ENCODE measurements at places on chromosomes 5 and 9.

GRCh38 chr5:101080462-101081240 lies 177.6 kb upstream of the ST8SIA4 start:
- DNase-seq, result no peak

GRCh38 chr9:16726718-16727451 lies 143.6 kb downstream of the BNC2 start:
- no peak for DNase-seq

DNA sequence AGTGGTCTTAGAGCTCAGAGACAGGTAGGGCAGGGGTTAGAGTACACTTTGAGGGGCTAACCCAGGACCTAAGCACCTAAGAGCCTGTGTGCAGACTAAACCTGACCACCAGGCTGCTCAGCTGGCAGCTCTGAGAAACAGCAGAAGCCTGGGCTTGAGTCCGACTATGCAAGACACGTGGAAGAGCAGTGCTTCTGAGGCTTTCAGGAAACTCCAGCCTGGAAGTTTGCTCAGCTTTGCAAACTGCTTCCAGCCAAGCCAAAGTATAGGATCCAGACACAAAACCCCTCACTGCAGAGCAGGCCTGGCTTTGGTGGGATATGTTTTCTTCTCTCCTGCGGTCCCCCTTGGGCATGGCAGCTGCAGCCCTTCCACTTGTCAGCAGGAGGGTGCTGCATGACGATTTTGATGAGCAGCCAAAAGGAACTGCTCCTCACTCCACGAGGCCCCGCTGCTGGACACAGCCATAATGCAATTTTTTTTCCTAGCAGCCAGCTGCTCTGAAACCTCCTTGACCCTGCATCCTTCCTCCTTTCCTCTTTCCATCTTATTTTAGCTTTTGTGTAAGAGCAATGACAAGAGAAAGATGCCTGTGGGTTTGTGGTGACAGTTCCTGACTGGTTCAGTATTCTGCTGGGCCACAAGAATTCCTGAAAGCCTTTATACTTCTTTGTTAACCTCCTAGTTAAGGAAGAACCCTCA lies 123.1 kb downstream of the LIFR start:
- no peak for DNase-seq

- no peak for DNase-seq
Observed at GRCh38 chr5:150989695-150990094, 30.7 kb upstream of the GPX3 start.

GRCh38 chr5:157109744-157110143 lies 900 bp upstream of the HAVCR2 start:
- DNase-seq, result no peak

DNA sequence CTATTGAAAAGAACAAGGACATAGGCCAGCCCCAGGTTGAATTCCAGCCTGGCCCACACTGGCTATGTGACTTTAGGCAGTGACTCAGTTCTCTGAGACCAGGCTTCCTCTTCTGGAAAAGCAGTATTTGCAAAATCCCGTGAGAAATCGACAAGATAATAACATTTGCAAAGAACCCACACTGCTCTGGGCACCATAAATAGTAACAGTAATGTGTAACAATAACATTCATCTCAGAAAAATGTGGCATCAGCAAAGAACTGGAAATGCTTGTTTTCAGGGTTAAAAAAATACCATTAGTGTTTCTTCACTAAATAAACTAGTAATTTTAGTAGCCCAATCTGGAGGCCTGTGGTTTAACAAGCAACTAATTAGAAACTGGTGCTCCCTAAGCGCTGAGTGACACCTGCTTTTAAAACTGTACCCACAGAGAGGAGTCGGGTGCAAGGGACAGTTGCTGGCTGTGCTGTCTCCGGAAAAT lies 148.4 kb downstream of the TTLL11 start:
- DNase-seq, result no peak

DNA sequence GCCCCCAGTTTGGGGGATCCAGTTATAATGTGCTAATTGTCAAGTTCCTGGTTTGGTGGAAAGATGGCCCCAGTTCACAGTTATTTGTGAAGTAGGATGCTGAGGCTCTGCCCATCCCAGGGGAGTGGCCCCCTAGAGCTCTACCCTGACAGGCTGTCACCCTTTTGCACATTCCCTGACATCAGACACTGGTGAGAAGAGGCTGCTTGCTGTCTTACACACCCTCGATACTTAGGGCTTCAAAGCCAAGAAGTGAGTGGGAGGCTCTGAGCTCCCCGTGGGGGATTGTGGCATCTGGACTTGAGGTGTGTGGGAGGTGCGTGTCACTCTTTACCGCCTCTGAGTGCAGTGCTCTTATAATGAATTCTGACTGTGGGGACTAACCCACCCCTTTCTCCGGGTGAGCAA lies 168.5 kb downstream of the DOCK2 start:
- no peak for DNase-seq

- no peak for DNase-seq
Observed at GRCh38 chr9:135480071-135480939, 723 bp downstream of the PPP1R26 start.

- DNase-seq, result no peak
Observed at GRCh38 chr5:118029807-118030206, 958.5 kb downstream of the DTWD2 start.

GRCh38 chr5:8870349-8870958 lies 675.4 kb downstream of the SEMA5A start:
- DNase-seq, result no peak

- DNase-seq, result no peak
Observed at GRCh38 chr5:73867345-73868335, 241.6 kb downstream of the ARHGEF28 start.

- no peak for DNase-seq
Observed at GRCh38 chr5:14218480-14218879, 75.3 kb downstream of the TRIO start.

DNA sequence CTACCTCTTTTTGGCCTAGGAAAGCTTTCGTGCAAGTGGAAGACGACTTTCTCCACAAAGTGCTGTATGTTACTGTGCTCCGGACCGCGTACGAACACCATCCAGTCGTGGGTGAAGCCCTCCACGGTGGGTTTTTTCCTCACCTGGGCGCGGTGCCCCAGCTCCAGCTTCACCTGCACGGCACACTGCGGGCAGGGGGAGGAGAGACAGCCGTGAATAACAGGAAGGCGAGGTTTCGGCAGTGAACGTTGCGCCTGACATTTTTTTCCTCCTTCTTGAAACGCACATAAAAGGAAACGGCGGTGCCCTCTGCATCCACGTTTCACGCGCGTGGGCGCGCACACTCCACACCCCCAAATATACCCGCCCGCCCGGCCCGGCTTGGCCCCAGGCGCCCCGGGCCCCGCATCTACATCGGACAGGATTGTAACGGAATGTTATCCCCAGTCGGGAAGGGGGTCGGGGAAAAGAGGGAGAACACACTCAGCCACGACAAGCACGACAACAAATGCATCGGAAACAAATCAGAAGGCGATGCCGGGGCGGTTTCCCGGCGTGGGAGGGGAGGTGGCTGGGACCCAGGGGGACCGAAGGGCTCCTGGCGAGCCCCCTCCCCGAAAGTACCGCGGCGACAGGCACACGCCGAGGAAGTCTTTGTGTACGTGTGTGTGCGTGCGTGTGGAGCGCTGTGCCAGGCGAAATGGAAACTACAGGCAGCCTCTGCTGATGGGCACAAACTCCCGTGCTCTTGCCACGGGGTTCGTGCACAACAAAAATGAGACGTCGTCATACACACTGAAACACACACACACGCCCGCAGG lies 1.4 kb downstream of the MLLT3 start:
- no peak for DNase-seq

GRCh38 chr5:179616002-179616594 lies 7.4 kb downstream of the HNRNPH1 start:
- no peak for DNase-seq

DNA sequence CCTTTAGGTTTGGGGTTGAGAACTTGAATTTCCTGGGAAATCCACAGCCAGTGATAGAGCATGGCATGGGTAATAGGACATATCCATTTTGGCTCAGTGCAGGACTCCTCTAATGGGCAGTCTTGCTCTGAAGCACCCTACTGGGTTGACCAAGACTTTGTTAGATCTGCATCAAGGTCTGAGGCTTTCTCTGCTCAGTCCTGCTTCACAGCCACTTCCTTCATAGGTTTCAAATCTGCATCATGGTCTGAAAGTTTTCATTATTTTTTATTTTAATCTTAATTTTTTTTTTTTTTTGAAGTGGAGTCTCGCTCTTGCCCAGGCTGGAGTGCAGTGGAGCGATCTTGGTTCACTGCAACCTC lies 36.5 kb downstream of the KIF2A start:
- DNase-seq, result no peak

- DNase-seq, result no peak
Observed at GRCh38 chr5:87079219-87079618, 188.5 kb upstream of the RASA1 start.

- DNase-seq, result no peak
Observed at GRCh38 chr5:95959051-95959887, 2.4 kb downstream of the ELL2 start.

DNA sequence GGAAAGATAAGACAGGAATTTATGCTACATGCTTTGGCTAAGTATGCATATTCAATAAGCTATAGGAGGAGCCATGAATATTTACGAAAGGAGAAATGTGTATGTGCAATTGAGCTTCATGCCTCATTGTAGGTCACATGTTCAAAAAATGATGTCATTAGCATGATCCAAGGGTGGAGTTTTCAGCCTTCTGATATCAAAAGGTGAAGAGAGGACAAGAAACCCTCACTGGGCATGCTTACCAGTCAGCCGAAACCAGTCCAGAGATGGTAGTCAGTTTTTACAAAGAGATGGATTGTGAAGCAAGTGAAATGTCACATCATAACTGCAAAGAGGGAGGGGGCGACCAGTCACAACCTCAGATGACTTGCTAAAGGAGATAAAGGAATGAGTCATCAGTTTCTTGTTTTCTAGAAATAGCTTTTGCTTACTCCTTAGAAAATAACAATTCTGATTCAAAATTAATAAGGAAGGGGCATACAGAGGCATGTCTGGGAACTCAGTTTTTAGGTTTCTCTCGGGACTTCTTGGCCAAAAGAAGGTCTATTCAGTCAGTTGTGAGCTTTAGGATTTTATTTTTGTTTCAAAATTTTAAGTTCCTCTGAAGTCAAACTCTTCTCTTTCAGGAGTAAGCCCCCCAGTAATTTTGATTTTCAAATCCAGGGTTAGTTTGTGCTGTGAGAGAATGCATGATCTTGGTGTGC lies 1067.8 kb upstream of the EDIL3 start:
- DNase-seq, result no peak

GRCh38 chr9:20742833-20743232 lies 58.8 kb downstream of the FOCAD start:
- no peak for DNase-seq

DNA sequence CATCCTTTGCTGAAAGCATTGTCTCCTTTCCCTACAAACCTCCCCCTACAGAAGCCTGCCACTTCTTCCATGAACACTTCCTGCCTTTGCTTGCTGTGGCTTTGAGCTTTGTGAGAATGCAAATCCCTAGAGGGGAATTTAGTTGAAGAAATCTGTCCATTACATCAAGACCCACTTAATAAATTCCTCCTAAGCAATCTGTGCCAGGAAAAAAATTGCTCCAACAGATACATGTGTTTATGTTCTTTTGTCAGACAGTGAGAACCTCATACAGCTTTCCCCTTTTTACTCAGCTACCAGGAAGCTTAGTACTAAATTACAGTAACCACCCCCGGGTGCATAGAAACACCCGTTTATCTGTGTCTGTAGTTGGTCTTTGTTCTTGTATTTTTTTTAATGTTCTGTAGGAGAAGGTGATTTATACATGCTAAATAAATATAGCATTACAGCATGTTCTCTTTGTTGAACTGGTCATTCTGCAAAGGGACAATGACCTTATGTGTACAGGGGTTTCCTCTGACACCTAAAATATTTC lies 43.9 kb downstream of the SH3TC2 start:
- no peak for DNase-seq

DNA sequence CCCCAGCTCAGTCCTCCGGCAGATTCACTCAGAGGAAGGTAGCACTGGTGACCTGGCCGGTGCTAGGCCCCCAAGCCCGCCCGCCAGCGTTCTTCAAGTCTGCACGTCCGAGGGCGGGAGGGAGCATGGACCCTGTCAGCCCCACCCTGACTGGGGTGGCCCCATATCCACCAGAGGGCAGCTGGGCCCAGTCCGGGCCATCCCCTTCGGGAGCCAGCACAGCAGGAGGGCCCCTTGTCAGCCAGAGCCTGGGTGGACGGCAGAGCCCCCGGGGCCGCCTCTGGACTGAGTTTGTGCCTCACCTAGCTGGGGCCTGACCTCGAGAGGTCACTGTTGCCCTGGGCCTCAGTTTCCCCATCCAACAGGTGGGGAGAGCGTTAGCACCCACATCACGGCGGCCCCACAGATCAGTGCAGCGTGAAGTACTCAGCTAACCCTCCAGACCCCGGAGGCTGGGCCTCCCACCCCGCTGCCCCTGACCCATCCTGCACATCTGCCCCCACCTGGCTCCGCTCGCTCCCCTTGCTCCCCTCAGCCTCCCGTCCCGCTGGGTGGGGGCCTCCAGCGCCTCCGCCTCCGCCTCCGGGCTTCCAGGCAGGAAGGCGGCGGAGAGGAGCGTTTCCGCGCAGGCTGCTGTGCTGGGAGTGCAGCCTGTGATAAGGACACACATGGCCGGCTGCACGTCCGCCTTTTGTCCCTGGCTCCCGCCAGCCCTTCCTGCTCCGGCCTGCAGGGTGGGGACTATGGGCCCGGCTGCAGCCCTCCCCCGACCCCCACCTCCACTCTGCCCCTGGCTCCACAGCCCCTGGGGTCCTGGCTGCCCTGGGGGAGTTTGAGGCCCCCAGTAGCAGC lies 16.6 kb upstream of the EGFL7 start:
- DNase-seq, result no peak

DNA sequence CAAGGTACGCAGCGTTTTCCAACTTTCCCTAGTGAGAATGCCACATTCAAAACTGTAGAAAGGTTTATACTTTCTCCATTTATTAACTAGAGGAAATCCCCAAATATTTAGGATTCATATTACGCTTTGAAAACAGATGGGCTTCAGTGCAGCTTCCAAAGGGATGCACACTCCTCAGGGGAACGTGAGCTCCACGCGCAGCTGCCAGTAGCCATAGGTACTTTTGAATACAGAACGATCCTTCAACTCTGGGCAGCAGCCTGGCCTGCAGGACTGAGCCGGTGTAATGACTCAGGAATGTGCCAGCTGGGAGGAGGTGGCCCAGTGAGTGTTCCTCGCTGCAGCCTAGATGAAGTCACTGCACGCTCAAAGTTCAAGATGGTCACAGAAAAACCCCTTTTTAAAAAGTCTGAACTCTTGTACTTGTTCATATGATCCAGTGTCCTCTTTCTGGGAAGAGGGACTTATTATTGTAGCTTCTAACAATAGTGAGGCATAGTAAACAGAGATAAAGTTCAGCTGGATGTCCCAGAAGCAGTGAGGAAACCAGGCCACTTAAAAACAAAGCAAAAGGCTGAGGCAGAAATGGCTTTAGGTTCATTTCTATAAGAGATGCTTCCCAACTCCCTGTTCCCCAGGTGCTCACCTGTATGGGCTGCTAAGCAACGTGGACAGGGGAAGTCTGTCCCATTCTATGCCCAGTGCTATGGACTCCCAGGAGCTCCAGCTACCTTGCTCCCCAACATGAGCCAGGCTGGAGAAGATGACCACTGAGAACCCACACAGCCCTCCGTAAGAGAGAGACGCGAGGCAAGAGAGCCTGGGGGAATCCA lies 130.0 kb downstream of the LHFPL2 start:
- no peak for DNase-seq

- no peak for DNase-seq
Observed at GRCh38 chr9:135644631-135645218, 5.4 kb upstream of the GLT6D1 start.
